NCI-H187 treated with DMSO at 0.1 percent for 48 hours (cell line): ENCODE measurements at places on chromosomes 1 and 21.

- no peak for DNase-seq
These were observed 1.4 kb upstream of the CACNA1S start for GRCh38 chr1:201113451-201114244.

GRCh38 chr1:85371021-85371420 lies 93.9 kb downstream of the DDAH1 start:
- no peak for DNase-seq

- no peak for DNase-seq
These were observed 359 bp downstream of the LRRC3 start for GRCh38 chr21:44455524-44456213.

- no peak for DNase-seq
These were observed 934.2 kb downstream of the TTLL7 start for GRCh38 chr1:83064589-83065242.

- DNase-seq: no peak
These were observed 84.5 kb upstream of the GCLM start for GRCh38 chr1:93993731-93994130.

DNA sequence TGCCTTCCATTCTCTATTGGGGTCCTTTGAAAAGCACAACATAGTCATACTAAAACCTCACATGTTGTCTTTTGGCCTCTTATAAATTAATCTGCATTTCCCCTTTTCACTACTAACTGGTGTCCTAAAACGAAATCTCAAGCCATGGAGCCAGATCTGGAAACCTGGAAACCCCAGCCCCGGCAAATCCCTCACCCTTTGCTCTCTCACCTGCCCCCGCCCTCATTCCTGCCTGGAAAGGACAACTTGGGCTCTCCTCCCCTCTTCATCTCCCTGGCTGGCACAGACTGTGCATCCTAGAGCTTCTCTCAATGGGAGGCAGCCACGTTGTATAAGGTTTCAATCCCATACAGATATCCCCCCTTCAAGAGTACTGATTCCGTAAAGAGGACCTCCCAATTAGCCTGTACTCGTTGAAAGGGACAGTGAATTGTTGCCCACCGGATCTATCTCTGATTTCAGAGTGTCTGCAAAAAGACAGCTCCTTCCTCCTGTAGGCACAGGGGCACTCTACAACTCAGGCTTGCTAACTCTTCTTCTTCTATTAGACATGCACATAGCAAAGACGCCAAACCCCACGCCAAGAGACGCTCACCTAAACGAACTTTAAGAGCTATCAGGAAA lies 1.4 kb downstream of the DUSP10 start:
- DNase-seq: no peak

DNA sequence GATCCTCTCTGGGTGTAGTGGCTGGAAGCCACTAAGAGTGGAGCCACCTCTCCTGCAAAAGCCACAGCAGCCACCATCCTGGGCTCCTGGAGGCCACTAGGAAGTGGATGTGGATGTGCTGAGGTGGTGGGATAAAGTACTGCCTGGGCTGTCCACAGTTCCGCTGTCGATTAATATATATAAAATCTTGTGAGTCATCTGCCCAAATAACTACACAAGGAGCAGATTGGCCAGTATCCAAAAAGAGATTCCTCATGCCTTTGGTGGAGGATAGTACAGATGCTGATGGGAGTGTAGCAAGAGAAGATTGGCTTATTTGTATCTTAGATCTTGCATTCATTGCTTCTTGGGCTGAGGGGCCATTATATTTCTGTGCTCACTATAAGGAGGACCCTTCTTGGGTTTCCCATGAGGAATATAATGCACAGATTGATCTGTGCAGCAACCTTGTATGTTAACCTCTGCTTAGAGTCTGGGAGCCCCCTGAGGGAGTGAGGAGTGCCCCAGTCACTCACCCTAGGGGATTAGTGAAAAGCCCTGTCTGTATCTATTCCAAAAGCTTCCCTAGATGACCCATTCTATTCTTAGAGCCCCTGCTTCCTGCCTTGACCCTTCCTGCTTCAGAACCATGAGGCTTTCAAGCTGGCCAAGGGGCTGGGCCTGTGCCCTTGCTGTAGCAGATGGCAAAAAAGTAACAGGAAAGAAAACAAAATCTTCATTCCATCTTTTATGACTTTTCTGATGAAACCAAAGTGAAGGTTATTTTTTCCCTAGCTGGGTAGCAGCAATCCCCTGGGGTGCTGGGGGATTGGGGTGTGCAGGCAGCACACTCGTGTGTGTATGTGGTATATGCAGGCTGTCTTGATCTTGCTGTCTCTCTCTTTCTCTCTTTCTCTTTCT lies 31.7 kb downstream of the RCSD1 start:
- no peak for DNase-seq

DNA sequence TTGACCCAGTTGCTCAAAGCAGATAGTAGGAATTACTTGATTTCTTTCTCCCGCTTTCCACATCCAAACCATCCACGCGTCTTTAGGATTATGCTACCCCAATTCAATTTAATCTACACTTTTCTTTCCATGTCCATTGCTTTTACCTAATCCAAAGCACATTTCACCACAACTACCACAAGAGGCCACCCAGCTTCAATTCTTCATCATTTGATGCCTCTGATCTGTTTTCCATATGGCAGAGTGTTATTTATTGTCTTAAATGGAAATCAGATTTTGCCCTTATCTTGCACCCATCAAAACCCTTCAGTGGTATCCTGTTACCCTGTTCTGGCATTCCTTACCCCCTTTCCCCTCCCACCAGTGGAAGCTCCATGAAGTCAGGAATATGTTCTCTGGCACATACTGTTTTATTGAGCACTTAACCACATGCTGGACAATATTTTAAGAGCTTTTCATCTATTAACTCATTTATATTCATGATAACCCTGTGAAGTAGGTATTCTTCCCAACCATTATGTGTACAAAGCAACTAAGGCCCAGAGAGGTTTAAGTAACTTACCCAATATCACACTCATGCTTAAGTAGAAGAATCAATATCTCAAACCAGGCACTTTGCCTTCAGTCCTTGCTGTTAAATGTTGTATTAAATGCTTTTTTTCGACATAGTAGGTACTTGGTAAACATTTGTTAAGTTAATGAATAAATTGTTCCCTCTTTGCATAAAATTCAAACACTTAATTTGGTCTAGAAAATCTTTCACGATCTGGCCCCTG lies 34.6 kb downstream of the CLIC4 start:
- DNase-seq: no peak

DNA sequence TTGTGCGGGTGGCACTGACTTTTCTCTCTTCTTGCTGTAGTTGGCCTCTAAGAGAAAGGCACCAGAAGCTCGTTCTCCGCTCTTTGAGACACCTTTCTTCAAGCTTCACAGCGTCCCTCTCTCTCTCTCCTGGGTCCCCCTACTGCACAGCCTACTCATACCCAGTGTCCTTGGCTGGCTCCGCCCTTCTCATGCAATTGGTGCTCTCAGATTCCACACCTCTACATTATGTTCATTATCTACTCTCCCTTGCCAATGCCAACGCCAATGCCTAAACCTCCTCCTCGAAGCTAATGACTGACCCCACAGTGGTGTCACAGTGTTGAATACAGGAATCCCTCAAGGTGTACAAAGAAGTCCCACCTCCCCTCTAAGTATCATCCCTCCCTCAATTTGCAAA lies 4.8 kb upstream of the DNAJC28 start:
- DNase-seq: no peak

DNA sequence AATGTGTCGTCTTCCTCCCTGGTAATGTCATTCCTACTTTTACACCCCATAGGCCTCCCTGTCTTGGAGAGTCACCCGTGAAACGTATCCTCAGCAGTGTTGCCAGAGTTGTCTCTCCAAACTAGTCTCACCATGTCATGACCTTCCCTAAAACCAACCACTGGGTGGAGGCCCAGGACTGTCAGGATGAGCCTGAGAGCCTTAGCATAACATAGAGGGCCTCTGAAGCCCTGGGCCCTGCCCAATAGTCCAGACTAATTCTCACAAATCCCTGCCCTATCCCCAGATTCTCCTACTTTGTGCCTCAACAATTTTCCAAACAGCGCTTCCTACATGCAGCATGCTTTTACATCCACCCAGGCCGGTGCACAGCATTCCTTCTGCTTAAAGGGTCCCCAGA lies 29.3 kb upstream of the HSD3B1 start:
- DNase-seq: no peak

- DNase-seq: no peak
These were observed 470.0 kb upstream of the VAMP3 start for GRCh38 chr1:7300893-7301663.

- DNase-seq: no peak
These were observed 3.9 kb upstream of the ZSCAN20 start for GRCh38 chr1:33468531-33468930.

GRCh38 chr1:60841116-60842046 lies 241.0 kb upstream of the NFIA start:
- no peak for DNase-seq
